Central memory CD4-positive, alpha-beta T cell (primary cell): ENCODE measurements at places on chromosomes 16 and 17.
A peak's percentile ranks its signal among the peaks of the same experiment; 100 is the strongest.

DNA sequence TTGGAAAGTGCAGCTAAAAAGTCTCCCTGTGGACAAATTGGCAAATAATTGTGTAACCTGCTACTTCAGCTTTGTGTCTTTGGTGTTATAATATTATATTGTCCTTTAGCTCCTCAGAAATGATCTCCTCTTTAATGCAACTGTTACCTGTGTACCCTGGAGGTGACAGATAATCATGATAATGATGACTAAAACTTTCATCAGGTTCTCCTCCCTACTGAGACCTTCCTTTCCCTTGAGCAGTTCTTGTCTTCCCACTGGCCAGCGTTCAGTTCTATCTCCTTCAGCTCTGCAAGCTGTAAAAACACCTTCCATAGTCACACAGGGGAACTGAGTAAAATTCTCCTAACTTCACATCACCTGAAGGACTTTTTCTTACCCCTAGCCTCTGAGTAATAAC, 14.7 kb downstream of the KRT12 start:
- DNase-seq = no peak

DNA sequence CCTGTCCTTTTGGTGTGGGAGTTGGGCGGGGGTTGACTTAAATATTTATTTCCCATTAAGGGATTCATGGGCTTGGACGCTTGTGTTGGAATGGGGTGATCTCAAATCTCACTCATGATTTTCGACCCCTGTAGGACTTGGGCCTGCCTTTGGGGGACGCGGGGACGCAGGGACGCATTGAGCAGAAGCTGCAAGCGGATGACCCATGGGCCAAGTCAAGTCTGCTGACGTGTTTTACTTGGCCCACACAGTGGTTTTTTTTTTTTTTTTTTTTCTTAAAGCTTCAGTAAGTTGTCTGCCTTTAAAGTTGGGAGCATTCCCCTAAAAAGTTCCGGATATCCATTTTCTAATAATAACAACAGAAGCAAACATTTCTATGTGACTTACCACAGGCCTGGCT, 28.9 kb downstream of the CMIP start:
- DNase-seq = no peak

DNA sequence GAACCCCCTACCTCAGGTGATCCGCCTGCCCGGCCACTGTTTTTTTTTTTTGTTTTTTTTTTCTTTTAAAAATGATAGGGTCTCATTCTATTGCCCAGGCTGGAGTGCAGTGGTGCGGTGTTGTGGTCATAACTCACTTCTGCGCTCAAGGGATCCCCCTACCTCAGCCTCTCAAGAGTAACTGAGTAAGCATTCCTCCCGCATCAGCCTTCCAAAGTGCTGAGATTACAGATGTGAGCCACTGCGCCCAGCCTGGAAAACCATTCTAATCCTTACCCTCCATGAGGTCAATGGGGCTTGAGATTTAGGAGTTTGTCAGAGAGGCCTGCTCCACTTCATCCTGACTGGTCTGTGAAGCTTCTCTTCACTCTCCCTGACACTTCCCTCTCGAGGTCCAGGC, 12.5 kb downstream of the ERAL1 start:
- DNase-seq = no peak

DNA sequence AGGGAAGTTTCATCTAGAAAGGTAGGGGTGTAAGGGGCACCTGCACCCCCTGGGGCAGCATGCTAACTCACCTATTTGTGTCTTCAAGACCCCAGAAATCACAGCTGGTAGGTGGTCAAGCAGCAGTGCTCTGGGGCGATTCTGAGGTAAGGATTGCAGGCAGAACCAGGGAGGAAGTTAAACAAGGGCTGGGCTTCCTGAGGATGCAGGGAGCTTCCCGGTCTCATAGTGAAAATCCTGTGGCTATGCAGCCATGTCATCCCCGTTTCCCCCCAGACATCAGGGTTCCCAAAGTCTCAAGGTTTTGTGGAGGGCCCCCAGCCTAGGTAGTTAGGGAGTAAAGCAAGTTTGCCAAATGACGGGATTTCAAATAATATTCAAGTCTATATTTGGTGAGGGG, 78.5 kb downstream of the C16orf78 start:
- DNase-seq = no peak

DNA sequence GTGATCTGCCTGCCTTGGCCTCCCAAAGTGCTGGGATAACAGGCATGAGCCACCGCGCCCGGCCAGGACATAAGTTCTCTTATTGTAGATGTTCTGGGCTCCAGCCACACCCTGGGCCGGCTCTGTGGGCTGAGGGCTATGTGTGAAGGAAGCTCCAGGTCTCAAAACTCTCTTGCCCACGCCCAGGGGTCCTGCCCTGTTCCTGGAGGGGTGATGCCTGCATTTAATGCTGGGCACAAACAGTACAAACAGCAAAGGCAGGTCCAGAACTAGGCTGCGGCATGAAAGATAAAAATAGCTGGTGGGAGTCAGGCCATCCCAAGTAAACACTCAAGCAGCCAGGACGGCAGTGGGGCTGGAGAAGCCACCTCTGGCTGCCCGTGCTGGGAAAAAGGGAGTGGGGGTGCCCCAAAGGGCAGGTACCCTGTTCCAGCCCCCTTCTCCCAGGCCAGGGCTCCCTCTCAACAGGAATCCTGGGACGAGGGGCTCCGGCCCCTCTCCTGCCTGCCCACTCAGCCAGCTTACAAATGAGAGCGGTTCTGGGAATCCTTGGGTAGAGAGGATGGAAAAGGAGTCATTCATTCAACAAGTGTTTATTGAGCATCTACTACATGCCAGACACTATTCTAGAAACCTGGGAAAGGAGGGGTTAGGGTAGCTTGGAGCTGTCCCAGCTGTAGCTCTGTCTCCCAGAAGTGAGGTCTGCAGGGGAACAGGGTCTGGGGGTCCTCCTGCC, 4.6 kb downstream of the TRIM47 start:
- no peak for DNase-seq

DNA sequence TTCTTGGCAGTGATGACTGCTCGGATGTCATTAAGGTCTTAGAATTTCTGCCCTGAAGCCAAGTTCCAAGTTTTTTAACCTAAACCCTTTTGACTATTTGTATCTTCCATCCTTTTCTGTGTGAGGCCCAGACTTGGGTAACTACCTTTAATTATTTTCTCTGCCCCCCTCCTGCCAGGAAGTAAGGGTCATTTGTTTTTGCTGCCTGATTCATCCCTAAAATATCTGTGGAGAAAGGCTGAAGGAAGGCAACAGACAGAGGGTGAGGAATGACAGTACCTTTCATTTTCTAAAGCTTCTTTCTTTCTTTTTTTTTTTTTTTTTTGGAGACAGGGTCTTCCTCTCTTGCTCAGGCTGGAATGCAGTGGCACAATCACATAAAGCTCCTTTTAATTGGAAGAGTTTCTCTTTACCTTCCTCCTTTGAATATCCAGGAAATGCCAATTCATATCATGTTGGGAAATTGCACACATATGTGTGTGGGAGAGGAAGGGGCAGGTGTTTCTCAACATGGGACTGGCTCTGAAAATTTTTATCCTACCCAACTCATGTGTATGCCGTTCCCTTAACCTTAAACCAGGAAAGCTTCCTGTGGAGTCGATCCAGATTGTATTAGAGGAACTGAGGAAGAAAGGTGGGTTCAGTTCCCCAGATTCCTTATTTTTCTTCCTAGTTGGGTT, 957 bp downstream of the VPS25 start:
- no peak for DNase-seq

GRCh38 chr17:9185142-9185541, 163.8 kb downstream of the NTN1 start:
- no peak for DNase-seq

- DNase-seq = no peak
Measured at GRCh38 chr16:3131755-3132377, 3.0 kb upstream of the ZNF213 start.

GRCh38 chr16:77063676-77064016, 127.3 kb upstream of the MON1B start:
- no peak for DNase-seq

DNA sequence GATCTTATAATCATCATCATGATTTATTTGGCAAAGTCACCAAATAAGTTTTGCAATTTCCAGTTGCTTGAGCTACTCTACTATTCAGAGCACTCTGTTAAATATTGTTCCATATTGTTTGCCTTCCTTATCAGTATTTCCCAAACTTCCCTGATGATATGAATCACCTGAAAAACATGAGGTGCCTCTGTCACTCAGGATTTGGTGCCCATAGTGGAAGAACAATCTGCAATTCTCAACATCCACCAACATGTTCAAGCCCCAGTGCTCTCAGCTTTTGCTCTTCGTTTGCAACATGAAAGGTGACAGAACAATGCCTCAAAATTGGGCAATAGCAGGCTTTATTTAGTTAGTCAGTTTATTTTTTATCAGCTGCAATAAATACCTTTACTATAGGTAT, 28.6 kb upstream of the WSB1 start:
- DNase-seq = no peak

GRCh38 chr17:45391918-45392317, 40.8 kb downstream of the ARHGAP27 start:
- no peak for DNase-seq

DNA sequence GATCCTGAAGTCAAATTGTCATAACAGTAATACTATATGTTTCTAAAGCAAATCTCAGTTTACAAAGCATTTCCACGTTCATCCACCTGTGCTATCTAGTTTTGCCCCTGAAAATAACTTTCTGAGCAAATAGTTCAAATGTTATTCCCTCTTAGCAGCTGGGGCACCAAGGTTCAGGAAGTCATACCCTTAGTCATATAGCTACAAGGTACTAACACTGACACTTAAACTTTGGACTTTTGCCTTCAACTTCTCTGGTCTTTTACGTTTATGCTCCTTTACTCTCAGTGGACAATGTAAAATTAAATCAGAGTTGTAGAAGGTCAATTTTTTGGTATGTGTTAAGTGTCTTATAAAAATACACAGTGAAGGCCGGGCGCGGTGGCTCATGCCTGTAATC, 33.0 kb downstream of the COX11 start:
- no peak for DNase-seq

- no peak for DNase-seq
Measured at GRCh38 chr17:13460261-13461000, 141.3 kb downstream of the HS3ST3A1 start.

DNA sequence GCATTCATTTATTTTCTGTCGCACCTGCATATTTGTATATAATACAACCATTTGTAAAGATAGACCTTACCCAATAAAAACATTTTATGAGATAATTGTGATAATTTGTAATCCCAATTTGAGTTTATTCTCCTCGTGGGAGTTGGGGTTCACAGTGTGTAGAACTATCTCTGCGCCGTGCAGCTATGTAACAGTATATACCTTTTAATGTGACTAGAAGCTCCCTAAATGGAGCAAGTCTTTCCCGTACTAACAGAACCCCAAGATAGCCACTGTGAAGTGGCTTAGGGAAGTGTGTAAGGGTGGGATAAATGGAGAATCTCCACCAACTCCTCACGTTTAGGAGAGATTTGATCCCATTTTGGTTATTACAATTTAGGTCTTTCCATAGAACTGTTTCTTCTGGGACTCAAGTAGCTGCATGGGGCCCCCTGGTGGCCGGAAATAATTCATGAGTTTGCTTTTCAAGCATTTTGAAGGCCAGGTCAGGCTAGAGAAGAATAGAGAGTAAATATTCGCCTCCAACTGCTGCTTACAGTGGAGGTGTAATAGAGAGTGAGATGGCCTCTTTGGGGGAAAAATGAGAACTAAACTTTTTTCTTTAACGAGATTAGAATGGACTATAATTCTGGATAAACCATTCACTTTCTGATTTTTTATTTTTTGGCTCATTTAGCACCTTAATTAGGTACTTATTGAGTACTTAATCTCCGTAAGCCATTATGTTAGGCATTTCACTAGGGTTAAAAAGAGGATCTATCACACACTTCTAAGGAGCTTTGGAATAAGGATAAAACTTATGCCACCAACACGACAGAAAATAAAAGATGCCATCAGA, 4.5 kb downstream of the TMEM100 start:
- peak; percentile 27 for DNase-seq

DNA sequence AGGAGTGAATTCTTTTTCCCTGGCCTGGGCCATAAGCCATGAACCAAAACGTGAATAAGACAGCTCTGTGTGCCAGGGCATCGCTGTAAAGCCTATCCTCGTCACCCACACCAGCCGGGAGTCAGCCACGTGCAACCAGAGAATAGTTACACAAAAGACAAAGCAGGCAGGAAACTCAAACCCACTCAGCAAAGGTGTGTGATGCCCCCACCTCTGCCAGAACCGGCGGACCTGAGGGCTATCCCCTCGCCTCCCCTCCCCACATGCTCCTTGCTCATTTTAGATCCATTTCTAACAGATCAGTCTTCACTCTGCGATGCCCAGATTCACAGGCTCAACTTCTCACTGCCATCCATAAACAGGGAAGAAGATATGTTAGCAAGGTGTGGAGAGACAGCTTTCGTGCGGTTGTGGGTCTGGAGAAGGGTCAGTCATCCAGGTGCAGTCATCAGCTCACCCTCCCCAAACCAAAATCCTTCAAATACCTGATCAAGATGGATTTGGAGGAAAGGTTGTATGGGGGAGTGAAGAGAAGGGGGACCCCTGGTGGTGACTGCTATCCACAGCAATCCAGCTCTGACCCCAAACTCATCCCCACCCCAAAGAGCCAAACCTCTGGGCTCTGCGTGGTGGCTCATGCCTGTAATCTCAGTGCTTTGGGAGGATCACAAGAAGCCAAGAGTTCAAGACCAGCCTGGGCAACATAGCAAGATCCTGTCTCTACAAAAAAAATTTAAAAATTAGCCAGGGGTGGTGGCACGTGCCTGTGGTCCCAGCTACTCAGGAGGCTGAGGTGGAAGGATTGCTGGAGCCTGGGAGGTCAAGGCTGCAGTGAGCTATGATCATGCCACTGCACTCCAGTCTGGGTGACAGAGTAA, 219.2 kb downstream of the C16orf78 start:
- peak; percentile 23 for DNase-seq

GRCh38 chr17:7011942-7012254, 526 bp upstream of the RNASEK start:
- DNase-seq = no peak

DNA sequence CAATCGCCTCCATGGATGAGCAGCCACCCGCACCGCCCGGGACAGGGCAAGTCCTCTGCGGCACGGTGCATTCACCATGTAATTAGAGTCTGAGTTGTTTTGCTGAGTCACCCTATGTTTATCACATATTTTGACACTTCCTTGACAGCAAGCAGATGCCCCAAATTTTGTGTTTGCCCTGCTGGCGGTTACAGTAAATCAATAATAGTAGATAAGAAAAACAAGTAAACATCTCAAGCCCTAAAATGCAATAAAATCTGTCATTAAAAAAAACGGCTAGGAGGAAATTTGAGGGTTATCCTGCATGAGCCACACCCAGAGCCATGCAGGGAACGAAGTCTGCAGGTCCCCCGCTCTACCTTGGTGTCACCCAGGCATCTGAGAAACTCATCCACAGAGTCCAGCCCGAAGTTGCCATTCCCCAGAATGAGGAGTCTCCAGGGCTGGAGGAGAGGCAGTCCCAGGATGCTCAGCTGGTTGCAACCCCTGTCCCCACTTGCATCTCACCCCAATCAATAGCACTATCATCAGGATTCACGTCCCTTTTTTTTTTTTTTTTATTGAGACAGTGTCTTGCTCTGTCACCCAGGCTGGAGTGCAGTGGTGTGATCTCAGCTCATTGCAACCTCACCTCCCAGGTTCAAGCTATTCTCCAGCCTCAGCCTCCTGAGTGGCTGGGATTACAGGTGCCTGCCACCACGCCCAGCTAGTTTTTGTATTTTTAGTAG, 16.5 kb upstream of the ST6GALNAC1 start:
- DNase-seq = peak; percentile 27
